CD4-positive, alpha-beta T cell treated with Interleukin-15 for 1 hour (primary cell): ENCODE measurements at places on chromosomes 13 and 19.

GRCh38 chr13:35092251-35092650 lies 150.2 kb downstream of the NBEA start:
- DNase-seq: no peak

GRCh38 chr19:35696835-35697234 lies 7.5 kb upstream of the ZBTB32 start:
- DNase-seq: no peak

- no peak for DNase-seq
These were observed 1.6 kb upstream of the KLK10 start for GRCh38 chr19:51020988-51021651.

- no peak for DNase-seq
These were observed 53.1 kb downstream of the SOX1 start for GRCh38 chr13:112120031-112120373.

- no peak for DNase-seq
These were observed 1124.9 kb downstream of the EFNB2 start for GRCh38 chr13:105410602-105411001.

DNA sequence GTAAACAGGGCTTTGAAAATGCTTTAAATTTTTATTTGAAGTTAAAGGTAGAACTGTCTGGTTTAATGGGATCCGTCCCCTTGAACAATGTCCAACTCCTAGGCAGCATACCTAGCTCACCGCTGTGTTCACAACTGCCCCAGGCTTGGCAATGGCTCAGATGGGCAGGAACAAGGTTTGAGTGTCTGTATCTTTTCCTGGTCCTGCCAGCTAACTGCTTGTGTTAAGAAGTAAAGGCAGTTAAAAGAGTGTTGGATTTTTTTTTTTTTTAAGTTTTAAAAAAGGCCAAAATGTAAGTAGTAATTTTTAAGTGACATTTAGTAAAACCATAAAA lies 66.7 kb upstream of the FNDC3A start:
- DNase-seq: no peak

- DNase-seq: peak; percentile 66
These were observed 1.8 kb downstream of the DBP start for GRCh38 chr19:48635263-48635965.

DNA sequence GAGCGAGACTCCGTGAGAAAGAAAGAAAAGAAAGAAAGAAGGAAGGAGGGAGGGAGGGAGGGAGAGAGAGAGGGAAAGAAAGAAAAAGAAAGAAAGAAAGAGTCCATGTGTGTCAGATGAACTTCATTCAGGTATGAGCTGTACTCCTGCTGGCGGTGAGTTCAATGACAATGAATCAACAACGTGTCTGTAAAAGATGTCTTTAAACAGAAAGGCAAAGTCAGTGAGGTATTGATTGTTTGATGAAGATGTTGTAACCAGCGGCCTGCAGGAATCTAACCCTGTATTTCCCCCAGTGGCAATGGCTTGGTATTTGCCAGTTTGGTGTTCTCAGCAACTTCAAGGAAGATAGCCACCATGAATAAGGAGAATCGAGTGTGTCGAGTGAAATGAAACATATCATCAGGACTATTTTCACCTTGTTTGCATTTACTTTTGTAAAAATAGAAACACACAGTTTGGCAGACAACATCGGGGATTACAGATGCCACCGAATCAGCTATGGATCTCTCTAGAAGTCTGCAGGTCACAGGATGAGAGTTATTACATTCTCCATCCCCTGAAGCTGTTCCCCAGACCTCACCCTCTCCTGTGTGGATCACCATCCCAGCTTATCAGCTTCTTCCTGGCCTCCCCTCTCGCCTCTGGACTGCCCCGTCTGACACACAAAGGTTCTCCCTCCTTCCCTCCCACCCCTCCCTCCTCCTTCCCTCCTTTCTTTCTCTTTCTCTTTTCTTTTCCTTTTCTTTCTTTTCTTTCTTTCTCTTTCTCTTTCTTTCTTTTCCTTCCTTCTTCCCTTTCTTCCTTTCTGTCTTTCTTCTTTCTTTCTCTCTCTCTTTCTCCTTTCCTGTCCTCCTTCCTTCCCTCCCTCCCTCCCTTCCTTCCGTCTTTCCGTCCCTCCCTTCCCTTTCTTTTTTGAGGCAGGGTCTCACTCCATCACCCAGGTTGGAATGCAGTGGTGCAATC lies 8.2 kb upstream of the SBK3 start:
- DNase-seq: no peak

- no peak for DNase-seq
These were observed 14.1 kb upstream of the NDFIP2 start for GRCh38 chr13:79466872-79467271.

DNA sequence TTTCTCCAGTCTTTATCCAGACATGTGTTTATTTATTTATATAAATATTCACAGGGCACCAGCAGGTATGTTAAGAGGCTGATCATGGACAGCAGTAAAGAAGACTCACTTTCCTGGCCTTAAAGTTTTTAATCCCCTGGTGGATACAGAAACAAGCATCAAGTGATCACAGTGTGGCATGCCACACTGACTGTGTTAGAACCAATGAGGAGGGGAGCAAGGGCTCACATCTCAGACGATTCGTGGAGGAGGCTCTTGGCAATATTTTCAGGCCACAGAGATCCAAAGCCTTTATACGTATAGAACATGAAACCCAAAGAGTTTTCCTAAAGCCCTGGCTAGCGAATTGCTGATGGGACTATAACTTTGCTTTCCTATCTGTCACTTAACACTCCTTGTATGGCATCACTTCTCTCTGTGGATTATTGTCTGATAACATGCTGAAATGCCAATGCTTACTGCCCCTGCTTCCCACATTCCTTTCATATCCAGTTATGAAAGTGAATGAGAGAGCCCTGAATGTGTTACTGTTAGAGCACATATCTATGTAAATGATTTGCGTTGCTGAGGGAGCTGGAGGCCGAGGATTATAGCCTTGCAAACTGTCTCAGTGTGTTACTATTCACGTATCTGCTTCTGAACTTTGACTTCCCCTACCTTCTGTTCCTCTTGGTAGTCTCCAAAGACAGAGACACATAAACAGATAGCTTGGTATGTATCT lies 37.6 kb downstream of the POLR1D start:
- DNase-seq: no peak

GRCh38 chr19:54795758-54796157 lies 7.7 kb upstream of the KIR2DL4 start:
- DNase-seq: no peak

DNA sequence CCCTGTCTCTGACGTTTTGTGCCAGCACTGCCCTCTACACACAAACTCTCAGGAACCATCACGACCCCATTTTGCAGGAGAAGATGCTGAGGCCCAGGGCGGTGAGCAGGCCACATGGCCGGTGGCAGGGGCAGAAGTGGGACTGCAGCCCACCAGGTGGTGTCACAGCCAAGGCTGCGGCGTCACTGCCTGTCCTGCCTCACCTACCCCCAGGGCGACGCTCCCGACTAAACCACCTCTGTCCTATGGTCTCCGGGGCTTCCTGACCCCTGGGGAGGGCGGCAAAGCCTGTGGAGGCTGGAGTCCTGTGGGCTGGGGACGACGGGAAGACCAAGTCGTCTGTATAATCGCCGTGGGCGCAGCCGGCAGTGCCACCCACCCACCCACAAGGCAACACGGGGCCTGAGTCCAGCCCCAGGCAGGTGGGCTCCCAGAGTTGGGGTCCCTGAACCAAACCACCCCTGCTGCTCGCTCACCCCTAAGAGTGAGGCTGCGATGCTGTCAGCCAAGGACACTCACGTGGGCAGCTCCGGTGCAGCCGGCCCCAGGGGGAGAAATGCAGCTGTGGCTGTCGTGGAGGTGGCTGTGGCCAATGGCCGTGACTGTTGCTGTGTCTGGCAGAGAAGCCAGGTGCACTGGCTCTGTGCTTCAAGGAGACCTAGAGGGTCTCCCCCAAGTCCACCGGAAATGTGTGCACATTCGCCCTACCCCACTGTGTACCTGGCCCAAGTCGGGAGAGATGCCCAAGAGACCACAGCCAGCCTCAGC lies 29.7 kb downstream of the RASA3 start:
- DNase-seq: peak; percentile 10

- DNase-seq: no peak
These were observed 1395.8 kb downstream of the SLITRK5 start for GRCh38 chr13:89066868-89067466.

DNA sequence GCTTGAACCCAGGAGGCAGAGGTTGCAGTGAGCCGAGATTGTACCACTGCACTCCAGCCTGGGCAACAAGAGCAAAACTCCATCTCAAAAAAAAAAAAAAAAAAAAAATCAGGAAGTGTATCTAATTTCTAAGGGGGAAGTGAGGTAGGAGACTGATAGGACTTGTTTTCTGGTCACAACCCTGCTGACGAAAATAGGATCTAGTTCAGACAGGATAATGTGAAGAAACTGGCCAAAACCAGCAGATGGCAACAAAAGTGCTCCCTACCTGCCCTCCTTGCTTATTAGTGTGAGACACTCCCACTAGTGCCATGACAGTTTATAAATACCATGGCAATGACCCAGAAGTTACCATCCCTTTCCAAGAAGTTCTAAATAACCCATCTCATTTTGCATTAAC lies 36.0 kb upstream of the KPNA3 start:
- peak; percentile 24 for DNase-seq

DNA sequence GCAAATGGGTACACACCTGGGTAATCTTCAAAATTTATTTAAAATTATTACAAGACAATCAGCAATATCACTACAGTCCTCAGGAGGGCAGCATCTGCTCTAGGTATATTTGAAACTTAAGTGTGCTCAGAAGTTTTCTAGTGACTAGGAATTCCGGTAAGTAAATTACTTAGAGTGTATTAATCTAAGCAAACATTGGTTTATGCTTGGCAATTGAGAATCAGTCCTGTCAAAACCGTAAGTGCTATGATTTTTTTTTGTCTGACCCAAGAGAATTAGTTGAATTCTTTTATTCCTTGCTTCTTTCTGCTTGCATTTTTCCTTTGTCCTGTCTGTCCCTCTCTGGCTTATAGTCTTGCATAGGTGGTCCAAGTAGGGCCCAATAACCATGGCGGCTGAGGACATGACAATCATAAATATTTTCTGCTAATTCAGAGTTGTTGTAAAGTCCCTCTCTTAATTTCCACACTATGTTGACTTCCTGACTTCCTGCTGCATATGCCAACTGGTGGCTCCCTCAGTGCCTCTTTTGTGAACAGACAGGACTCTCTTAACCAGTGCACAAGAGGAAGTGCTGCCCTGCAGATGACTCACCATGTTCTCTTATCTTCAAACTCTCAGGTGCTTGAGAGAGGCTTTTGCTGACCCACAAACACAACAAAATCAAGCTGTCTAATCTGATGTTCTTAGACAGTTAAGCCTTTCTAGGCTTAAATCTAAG lies 82.2 kb downstream of the SLAIN1 start:
- peak; percentile 22 for DNase-seq

GRCh38 chr13:41310963-41311405 lies at the start of gene NAA16:
Gene NAA16 (plus strand): TSS chr13:41311267. CDS start chr13:41311529, 262 bp downstream.
- peak; percentile 92 for DNase-seq

DNA sequence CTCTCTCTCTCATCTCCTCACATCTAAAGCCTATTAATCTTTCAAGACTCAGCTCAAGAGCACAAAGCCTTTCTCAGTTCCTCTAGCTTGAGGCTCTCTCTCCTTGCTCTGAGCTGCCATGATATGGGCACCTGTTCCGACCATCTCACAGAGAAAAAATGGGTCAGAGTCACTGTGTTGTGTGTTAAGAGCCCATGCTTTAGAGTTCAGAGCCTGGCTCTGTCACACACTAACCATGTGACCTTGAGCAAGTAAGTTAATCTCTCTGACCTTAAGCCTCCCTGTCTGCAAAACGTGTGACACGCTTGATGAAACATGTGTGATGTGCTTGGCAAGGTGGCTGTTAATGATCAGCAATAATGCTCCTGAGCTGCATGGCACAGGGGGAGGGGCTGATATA lies 245.2 kb downstream of the DLEU7 start:
- DNase-seq: no peak

GRCh38 chr13:20231839-20232555 lies at the start of gene GJB6:
Gene GJB6 (minus strand): TSS chr13:20232319. CDS start chr13:20223480, 8,839 bp downstream.
- DNase-seq: no peak

DNA sequence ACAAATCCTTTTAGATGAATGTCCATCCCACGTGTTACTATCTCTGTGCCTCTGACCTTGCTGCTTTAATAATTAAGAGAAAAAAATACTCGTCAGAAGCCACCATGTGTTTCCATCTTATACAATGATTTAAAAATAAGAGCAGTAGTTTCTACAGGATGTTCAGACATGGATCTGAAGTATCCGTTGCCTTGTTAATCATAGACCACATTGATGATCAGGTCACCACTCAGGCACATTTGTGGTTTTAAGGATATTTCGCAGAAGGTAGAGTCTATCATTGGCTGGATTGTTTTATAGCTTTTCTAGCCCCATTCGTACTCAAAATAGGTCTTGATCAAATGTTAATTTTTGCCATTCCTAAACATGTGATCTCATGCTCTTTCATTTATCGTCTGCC lies 710.0 kb upstream of the ARGLU1 start:
- DNase-seq: no peak

DNA sequence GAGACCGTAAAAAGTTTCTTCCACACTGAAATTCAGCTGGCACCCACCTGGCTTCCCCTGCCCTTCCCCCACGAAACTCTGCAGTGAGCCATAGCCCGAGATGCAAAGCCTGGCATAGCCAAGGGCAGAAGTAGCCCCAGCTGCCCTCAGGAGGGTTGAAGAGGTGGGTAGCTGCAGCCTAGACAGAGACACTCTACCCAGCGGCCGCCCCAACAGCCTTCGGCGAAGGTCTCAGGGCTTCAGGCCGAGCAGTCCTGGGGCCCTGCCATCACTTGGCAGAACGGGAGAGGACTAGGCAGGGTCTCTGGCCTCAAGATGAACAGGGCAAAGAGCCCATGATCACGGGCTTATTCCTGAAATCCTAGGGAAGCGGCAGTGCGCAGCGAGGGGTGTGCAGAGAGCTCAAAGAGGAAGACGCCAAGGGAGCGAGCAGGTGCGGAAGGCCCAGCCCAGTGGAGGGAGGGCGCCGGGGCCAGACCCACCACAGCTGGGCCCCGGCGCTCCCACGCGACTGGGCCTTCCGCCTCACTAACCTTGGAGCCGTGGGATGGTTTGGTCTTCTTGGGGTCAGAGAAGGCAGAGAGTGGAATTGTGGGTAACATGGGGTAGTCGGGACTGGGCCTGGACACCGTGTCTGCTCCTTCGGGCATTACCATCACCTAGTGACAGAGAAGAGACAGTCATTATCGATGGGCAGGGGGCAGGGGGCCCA lies 53.2 kb downstream of the MLLT1 start:
- no peak for DNase-seq

- DNase-seq: no peak
These were observed 550 bp downstream of the ZNF383 start for GRCh38 chr19:37218592-37218935.

DNA sequence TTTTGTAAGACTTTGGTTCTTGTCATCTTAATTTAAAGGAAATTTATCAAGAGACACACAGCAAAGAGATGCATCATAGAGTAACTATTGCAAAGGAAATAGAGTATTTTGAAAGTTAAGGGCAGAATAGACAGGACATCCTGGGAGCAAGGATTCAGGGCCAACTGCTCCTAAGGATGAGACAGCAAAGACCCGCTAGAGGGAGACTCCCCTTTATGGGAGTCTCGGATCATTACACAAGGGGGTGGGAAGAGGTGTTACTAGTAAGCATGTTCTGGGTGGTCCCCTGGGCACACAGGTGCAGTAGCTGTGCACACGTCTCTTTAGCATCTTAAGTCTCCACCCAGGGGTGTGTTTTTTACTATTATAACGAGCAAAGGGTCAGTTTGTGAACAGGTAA lies 9.6 kb downstream of the ZSCAN5C start:
- DNase-seq: no peak

- no peak for DNase-seq
These were observed 164.6 kb downstream of the KLF5 start for GRCh38 chr13:73223372-73223781.
